ACHN (cell line): ENCODE measurements at places on chromosomes 6 and 20.

GRCh38 chr6:130776287-130776925 lies 50.8 kb upstream of the SMLR1 start:
- no peak for DNase-seq

GRCh38 chr6:143200167-143200770 lies 139.6 kb downstream of the AIG1 start:
- no peak for DNase-seq

- no peak for DNase-seq
These were observed 864 bp upstream of the PKIG start for GRCh38 chr20:44581515-44581914.

DNA sequence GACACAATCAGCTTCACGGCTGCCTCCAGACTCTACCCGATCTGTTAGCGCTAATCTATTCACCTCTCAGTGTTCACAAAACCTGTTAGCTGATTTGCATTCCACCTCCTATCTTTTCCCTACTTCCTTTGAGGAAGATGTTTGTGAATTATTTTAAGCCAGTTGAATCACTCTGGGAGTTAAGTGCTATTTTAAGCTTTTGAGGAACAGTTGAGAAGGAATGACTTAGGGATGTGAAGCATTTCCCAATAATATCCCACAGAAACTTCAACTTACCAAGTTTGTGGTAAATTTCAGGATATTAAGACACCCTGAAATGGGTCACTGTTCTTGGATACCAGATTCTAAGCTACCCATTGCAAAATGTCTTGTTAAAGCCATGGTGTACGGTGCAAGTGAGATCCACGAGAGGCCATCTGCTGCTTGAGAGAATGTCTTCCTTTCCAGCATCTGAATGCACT lies 145.2 kb upstream of the CITED2 start:
- DNase-seq: no peak

- no peak for DNase-seq
These were observed 3.6 kb upstream of the HSP90AB1 start for GRCh38 chr6:44243345-44243744.

DNA sequence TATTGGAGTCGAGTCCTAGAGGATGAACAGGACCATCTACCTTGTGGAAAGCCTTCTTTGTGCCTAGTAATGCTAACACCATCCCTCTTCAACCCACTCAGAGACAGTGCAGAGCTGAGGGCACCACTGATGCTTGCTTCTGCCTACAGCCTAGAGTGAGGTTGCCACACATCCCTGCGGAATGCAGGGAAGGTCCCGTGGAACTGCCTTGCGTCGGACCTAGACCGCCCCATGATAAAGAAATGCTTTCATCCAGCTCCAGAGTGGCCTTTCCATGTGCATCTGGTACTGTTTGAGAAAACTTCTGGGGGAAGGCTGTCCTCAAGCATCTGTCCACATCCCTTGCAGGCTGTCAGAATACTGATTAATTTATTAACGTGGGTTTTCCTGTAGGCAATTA lies 168.4 kb downstream of the PHACTR1 start:
- DNase-seq: no peak

GRCh38 chr20:10922506-10922905 lies 248.7 kb upstream of the JAG1 start:
- no peak for DNase-seq

DNA sequence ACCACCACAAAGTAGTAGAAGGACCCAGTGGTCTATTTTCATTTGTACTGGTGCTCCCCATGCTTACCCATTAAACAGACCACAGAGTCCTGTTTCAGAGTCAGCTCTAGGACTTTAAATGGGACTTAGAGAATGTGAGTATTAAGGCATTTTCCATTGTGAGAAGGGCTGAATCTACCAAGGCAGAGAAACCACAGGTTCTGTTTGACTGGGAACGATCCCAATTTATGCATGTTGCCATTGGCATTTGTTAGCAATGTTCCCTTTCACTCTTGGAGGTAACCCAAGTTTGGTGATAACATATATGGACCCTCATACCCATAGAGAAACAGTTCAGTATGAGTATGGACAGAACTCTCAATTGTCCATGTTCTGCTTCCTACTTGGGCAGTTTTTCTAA lies 672.8 kb downstream of the KIF16B start:
- no peak for DNase-seq

GRCh38 chr6:84867521-84867920 lies 103.1 kb upstream of the TBX18 start:
- no peak for DNase-seq

DNA sequence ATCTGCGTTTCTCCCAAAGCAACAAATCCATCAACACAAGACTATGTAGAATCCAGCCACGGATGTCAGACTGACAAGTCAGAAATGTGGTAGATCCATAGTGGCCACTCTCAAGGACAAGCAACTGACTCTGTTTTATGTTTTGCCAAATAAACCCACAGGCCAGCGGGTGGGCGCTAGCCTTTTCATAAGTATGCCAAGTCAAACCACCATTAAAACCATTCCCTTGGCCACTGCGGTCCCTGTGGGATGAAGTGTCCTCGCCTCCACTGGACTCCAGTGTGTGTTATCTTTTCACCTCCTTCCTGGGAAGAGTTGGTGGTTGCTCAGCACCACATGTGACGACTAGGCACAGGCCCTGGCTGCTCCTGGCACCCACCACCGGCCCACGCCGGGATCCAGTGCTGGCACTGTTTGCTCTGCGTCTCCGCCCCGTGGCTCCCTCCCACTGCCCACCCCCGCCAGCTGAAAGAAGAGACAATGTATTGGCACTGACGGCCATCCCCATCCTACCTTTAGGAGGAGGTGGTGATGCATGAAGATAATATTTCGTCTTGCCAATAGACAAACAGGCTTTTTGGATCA lies 103.4 kb downstream of the FOXC1 start:
- no peak for DNase-seq

DNA sequence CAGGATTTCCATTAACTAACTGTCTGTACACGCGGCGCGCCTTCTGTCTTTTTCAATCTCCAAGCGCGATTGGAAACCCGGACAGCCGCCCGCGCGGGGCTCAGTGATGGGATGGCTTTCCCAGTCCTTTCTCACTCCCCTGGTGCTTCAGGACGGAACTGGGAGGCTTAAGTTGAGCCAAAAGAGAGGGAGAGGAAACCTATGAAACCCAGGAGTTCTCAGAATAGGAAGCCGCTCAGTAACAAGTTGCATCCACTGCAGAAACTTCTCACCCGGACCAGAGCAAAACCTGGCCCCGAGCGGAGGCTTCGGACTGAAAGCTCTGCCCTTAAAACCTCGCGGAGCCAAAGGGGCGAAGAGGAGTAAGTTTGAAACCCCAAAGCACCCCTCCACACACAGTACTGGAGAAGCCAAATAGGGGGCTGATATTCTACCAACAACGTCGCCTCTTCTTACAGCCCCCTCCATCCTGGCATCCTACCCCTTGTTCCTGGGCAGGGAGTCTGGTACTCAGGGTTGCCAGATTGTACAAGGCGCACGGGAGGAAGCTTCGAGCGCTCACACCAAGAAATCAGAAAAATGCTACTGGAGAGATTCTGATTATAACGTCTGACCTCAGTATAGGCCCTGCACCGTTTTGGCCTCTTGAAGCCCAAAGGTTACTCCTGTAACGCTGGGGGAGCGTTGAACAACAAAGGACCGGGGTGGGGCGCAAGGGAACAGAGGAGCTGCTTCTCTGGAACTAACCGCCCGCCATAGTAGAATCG lies 906 bp upstream of the COL12A1 start:
- DNase-seq: peak; percentile 7

- DNase-seq: no peak
These were observed 17.9 kb downstream of the CUL9 start for GRCh38 chr6:43199912-43200311.

- no peak for DNase-seq
These were observed 508.4 kb upstream of the EPHA7 start for GRCh38 chr6:93927731-93928130.

- peak; percentile 8 for DNase-seq
These were observed 59.5 kb upstream of the BMP2 start for GRCh38 chr20:6708010-6708409.

GRCh38 chr20:50302341-50303057 lies 111.9 kb downstream of the CEBPB start:
- DNase-seq: no peak

DNA sequence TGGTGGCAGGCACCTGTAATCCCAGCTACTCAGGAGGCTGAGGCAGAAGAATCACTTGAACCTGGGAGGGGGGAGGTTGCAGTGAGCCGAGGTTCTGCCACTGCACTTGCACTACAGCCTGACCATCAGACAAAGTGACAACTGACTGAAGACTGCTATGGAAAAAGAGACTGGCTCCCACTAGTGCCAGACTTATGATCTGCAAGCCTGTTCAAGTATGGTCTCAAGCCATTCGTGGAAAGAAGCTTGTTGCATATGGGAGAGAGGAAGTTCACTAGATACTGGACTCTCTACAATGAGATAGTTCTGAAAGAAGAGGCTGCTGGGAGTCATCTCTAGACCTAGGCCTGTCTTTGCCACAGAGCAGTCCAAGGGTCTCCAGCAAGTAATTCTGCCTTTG lies 26.7 kb downstream of the MDN1 start:
- DNase-seq: peak; percentile 51

DNA sequence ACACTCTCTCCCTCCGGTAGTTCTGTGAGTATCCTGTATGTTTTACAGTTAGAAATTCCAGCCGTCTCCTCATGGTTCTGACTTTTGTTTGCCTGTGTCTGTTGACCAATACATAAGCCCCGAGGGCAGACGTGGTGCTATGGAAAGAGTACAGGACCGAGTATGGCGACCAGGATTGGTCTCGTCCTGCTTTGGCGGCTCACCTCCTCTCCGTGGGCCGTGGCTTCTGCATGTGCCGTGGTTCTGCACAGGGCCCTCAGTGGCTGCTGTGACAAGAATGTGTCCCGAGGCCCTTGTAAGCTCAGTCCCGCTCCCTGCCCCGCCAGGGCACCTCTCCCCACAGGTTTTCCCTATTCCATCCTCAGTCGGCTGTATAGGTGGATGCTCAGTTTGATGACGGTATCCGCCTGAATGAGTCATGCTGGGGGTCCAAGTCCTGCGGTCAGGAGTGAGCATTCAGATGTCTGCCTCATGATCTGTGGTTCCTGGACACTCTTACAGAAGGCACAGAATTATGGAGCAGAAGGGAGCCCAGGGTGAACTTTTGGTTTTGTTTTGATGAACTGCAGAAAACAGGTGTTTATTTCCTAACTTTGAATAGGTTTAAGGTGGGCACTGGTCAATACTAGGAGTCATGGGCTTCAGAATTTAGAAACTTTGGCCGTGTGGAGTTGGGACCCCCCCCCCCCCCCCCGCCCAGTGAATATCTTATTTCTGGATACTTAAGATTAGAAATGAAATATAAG lies 1.2 kb downstream of the ARFGAP1 start:
- DNase-seq: peak; percentile 80

- no peak for DNase-seq
These were observed 122.3 kb downstream of the RPS12 start for GRCh38 chr6:132936646-132937045.

DNA sequence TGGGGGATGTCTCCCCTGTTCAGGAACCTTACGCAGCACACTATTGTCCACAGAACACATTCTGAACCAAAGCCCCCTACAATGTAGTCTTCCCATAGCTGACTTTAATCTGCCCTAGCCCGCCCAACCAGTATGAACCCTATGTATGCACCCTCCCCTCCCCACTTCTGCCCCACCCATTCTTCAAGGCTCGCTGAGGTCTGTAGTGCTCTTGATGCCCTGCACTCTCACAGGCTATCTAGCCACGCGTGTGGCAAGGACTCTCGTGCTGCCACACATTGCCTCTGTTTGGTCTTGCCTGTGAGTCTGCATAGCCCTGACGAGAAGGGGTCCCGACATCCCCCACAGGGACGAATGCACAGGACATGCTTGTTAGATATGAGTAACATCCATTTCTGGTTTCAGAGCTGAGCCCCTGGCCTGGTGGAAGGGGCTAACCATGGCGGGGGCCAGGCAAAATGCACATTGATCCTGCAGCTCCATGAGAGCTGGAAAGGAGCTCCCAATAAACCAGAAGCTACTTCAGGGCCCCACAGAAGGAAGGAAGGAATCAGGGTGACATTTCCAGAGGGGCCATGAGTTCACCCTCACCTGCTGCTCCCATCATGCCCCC lies 22.6 kb downstream of the MOCS1 start:
- no peak for DNase-seq

DNA sequence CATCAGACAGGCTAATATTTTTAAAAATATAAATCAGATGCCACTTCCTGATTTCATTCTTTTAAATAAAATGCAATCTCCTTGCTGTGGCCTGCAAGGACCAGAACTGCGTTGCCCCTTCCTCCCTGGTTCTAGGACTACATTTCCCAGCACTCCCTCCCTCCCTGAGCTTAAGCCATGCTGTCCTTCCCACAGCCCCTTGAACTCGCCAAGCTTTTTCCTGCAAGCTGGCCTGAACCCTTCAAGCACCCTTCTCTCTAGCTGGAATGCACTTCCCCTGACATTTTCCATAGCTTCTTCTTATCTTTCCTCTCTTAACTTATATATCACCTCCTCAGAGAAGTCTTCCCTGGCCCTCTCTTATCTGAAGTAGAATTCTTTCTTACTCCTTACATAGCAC lies 6.1 kb upstream of the DOK5 start:
- DNase-seq: no peak

DNA sequence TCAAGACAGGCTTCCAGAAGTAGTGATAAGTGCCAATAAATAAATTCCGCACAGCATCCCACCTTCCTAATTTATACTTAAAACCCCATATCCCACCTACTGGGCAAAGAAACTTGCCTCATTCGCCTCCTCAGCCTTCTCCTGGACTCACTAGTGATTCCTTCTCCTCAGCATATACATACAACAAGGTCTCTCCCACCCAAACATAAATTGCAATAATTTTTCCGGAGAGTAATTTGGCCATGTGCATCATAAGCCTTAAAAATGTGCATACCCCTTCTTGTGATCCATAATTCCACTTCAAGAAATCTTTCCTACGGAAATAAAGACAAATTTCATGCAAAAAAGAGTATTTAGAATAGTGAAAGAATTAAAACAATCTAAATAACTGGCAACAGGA lies 26.8 kb downstream of the RANBP9 start:
- DNase-seq: no peak

DNA sequence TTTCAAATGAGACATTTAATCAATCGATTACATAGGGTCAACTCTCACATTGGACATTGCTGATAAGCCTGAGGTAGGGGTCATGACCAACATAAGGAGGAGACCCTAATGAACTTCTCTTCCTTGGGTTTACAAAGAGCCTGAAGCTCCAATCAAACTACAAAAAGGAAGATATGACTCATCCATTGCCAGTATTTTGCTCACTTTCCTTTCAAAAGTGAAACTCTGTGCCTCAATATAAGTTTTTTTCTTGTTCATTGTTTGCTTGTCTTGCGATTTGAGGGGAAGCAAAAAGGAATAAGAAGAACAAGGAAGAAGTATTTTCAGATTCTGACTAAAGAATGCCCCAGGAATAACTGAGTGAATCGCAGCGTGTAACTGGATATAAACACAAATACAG lies 38.8 kb upstream of the KHDRBS2 start:
- no peak for DNase-seq

- no peak for DNase-seq
These were observed 19.7 kb downstream of the RIPOR3 start for GRCh38 chr20:50671626-50672025.
